ENCODE measurements at places on chromosomes 13 and 19. TPM values are rescaled to one million over a fixed set of nuclear protein-coding genes. Genes with fewer than 3 reads are reported as not detected.
A peak's percentile ranks its signal among the peaks of the same experiment; 100 is the strongest.

DNA sequence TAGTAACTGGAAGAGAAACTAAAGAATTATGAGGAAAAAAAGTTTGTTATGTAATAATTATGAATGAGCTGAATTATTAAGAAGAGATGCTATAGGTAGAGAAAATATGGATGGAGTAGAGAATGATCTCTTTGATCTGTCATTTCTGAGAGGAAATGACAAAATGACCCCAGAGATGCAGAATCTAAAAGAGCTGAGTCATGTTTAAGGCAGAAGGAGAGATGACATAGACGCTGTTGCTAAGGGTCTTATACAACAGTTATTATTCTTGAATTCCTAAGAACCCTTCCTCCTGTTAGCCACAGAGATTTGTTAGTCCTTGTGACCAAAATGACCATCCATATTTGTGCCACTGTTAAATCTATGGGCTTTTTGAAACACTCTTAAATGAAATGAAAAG lies 58.3 kb upstream of the FREM2 start:
- no peak overlapping the region for H3K27ac ChIP-seq
- no peaks in the 10 kb centered on the region for H3K27me3 ChIP-seq
- no peak overlapping the region for H3K4me3 ChIP-seq
- no peak for DNase-seq

DNA sequence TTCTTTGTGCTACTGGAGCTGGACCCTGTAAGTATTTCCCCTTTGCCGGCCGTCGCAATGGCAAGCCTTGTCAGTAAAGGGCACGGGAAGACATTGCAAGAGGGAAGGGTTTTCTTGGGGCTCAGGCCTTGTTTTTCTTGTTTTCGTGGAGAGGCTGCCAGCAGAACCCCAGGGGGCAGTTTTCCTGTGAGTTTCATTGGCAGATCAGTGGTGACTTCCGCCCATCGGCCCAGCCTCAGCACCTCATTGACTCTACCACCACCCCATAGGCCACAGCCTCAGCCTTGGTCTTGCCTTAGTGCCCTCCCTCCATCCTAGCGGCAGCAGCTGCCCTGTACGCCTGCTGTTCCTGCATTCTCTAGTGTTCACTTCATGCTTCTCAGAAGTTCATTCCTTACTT lies 61.5 kb downstream of the GJA3 start:
- H3K36me3 ChIP-seq: no peaks in the 10 kb centered on the region
- no peak overlapping the region for H3K27ac ChIP-seq
- H3K4me1 ChIP-seq: no peaks in the 10 kb centered on the region
- H3K4me3 ChIP-seq: no peak overlapping the region
- no peaks in the 10 kb centered on the region for H3K27me3 ChIP-seq

- no peak overlapping the region for H3K4me3 ChIP-seq
- H3K27me3 ChIP-seq: no peaks in the 10 kb centered on the region
- no peak for DNase-seq
- H3K4me1 ChIP-seq: no peaks in the 10 kb centered on the region
- H3K27ac ChIP-seq: no peak overlapping the region
Measured at GRCh38 chr13:100508996-100509395, 79.6 kb downstream of the GGACT start.

DNA sequence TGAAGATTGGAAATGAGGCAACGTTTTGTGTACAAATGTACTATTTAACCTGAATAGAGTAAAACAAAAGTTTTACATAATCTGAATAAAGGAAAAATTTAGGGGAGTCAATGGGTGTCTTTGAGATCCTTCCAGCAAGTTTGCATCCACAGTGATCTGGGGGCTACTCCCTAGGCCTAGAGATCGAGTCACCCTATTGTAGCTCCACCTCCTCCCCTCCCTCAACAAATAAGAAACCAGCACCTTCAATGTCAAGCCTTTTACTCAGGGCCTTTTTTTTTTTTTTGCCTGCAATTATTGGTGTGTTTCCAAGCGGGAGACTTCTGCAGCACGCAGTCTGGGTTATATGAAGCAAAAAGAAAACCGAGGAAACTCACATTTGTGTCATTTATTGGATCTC lies 16.3 kb upstream of the RAP2A start:
- H3K4me3 ChIP-seq: no peak overlapping the region
- DNase-seq: no peak
- H3K27me3 ChIP-seq: no peaks in the 10 kb centered on the region
- no peaks in the 10 kb centered on the region for H3K36me3 ChIP-seq
- no peaks in the 10 kb centered on the region for H3K4me1 ChIP-seq

DNA sequence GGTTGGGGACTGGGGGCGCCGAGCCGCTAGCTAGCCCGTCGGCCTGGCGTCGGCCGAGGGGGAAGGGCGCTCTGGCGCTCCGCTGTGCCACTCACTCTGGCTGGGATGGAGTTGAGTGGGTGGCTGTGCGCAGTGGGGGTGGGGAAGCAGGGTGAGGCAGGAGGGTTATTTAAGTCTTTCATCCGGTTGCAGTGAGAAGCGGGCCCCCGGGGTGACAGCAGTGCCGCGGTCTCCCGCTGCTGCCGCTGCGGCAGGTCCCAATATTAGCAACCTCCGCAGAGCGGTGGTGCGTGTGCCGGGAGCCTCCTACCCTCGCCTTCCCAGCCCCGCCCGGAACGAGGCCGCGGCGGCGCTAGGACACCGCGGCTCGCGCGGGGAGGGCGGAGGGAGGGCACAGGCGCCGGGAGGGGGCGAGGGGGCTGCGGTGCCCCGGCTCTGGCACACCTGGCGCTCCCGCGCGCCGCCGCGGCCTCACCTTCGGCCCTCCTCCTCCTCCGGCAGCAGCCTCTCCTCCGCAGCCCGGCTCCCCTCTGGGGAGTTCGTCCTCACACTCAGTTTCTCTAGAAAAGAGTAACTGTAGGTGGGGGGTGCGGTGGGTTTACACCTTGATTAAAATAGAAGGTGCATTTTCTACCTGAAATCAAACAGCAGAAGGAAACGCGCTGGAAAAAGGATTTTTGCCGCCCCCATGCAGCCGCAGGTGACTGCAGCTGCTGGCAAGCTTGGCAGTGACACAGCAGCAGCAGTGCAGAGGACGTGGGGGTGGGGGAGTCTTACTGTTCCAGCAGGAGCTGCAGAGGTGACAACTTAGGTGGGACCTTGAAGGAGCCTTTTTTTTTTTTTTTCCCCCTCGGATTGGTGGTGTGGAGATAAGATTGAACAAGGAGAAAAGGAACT lies 4.5 kb downstream of the FGF9 start:
- peak overlapping the region; percentile 59 for H3K4me3 ChIP-seq
- no peaks in the 10 kb centered on the region for H3K4me1 ChIP-seq
- no peak overlapping the region for H3K27ac ChIP-seq

POU4F1 gene
- not detected for total RNA-seq

TMEM86B gene
- total RNA-seq: 9.1 TPM

COL4A1 gene
- total RNA-seq: 32.0 TPM

Measured in Peyer's patch (tissue), 4 donors.